ENCODE measurements at places on chromosomes 16 and 17.

- DNase-seq = no peak
These were observed 26.9 kb upstream of the PABPN1L start for GRCh38 chr16:88893127-88893968.

GRCh38 chr17:59067756-59068155 is 38.9 kb downstream of the TRIM37 start:
- no peak for DNase-seq

GRCh38 chr17:69326377-69327059 is 415 bp downstream of the ABCA5 start:
- no peak for DNase-seq

GRCh38 chr16:72948238-72948829 is 99.6 kb downstream of the ZFHX3 start:
- no peak for DNase-seq

DNA sequence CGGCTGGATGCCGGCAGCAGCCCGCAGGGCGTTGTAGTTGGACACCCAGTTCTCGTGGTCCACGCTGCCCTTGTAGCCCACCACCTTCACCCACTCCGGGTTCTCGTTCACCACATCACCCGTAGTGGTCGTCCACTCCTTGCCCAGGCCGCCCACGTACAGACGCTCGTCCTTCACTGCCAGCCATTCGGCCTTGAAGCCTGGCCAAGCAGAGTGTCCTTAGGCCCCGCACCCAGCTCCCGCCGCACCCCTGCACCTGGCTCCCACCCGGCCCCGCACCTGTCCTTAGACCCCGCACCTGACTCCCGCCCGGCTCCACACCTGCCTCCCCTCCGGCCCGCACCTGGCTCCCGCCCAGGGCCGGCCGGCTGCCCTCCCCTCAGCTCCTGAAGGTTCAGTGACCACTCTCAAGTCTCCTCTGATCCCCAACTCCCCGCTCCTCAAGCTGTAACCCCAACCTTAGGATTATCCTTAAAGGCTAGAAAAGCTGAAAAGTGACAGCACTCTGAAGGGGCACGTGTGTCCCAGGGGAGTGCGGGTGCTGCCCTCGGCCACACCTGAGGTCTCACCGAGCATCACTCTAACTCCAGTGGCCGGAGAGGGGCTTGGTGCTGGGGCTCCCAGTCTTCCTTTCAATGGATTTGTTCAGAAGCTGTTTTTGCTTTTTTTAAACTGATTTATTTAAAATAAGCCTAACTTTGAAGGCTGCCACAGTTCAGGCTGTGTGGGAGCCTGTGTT is 14.4 kb downstream of the CANT1 start:
- no peak for DNase-seq

GRCh38 chr17:3763777-3764170 is 37.2 kb downstream of the ITGAE start:
- DNase-seq = no peak

DNA sequence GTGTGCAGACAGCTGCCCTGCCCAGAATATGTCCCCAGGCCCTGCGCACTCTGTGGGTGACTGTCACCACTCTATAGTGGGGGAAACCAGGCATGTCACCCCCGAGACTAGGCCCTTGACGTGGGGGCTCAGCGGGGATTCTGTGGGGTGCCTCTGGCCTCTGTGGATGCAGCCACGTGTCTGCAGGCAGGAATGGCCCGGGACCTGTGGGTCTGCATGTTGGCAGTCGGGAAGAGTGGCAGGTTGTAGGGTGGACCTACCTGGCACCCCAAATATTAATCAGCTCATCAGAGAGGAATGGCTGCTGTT is 954 bp downstream of the IL32 start:
- no peak for DNase-seq

DNA sequence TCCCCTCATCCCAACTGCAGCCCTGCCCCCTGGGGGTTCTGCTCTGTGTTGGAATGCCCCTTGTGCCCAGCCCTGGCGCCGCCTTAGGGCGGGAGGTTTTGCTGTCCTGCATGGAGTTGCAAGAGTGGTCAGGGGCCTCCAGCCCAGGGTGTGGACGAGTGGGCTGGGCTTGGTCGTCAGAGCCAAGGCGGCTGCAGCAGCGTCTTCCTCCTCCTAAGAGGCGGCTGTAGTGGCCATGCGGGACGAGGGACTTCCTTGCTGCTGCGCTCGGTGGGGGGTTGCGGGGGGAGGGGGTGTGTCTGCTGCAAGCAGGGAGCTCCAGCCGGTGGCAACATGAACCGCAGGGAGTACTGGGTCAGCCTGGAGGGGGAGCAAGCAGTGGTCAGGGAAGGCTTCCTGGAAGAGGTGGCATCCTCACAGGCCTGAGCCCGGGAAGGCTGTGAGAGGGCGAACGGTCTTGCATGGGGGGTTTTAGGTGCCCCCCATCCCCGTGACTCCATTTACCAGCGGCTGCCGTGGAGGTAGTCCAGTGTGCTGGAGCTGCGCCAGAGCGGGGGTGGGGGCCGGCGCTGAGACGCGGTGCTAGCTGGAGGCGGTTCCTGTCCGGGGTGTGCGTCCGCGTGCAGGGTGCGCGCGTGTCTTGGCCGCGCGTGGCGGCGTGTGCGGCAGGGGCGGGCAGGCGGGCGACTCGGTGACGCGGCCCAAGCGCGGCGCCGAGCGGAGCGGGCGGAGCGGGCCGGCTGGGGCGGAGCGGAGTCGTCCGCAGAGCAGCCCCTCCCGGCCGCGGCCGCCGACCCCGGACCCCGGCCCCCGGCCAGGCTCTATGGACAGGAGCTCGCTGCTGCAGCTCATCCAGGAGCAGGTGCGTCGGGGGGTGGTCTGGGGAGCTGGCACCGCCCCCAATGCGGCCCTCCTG is at the start of gene RHBDL1:
Gene RHBDL1, plus strand, starts transcription at position 704 of the 916 bp plus-strand sequence. Its CDS starts 120 bp downstream, at position 824.
- no peak for DNase-seq

DNA sequence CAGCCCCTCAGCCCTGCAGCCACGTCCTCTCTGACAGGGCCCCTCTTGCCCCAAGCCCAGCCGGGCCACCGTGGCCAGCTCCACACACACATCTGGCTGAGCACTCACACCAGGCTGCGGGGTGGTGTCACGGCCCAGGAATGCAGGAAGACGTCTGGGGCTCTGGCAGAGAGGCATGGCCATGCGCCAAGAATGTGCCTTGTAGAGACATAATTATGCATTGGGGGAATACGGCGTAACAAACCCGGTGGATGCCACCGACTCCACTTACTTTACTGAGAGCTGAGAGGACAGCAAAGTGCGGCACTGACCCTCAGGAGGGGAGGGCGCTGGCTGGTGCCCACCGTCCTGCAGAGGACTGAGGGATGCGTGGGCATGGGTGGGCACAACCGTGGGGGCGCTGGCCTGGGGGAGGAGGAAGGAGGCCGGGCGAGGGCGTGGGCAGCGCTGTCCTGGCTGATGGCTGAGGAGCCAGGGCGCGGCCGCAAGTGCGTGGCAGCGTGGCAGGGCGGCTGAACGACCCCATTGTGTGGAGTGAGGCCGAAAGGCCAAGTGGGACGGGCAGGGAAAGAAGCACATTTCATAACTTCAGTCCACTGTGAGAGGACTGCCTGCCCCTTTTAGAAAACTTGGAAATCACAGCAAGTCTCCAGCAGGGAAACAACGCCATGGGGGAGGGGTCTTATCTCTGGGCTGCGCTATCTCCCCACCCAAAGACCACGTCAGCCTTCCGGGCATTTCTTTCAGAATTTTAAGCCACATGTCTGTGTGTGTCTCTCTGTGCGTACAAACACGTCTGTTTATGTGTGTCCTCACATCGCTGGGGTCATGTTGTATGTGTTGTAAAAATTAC is 30.6 kb downstream of the METRNL start:
- no peak for DNase-seq

DNA sequence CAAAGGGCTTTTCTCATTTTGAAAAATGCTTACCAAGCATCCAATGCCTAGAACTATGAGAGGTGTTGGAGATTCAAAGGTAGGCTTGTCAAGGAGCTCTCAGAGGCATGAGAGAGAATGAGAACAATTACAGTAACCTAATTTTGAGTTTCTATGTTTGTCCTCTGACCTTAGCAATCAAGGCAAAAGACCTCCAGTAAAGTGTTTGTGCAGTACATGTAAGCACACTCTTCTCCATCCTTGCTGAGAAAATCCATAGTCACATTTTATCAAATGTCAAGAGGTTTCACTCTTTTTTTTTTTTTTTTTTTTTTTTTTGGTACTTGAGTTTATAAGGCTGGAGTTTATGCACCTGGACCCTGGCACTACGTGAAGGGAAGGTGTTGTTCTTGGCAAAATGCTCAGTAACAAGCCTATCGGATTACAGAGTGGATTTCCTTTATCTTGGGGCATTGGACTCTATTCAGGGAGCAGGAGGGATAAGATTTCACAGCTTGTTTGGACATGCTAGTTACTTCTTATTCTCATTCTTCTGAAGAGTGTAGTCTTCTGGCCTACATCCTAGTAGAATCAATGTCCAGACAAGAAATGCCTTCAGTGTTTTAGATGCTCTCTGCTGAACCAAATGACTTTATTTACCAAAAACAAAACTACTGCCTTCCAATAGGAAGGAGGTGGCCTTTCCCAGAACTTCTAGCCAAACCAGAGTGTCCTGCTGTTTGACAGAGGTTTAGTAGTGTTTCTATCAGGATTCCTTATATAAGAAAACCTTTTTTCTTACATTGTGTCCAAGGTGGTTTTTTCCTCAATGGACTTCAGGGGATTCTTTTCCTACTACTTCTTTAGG is 21.9 kb downstream of the KCNJ2 start:
- DNase-seq = no peak

DNA sequence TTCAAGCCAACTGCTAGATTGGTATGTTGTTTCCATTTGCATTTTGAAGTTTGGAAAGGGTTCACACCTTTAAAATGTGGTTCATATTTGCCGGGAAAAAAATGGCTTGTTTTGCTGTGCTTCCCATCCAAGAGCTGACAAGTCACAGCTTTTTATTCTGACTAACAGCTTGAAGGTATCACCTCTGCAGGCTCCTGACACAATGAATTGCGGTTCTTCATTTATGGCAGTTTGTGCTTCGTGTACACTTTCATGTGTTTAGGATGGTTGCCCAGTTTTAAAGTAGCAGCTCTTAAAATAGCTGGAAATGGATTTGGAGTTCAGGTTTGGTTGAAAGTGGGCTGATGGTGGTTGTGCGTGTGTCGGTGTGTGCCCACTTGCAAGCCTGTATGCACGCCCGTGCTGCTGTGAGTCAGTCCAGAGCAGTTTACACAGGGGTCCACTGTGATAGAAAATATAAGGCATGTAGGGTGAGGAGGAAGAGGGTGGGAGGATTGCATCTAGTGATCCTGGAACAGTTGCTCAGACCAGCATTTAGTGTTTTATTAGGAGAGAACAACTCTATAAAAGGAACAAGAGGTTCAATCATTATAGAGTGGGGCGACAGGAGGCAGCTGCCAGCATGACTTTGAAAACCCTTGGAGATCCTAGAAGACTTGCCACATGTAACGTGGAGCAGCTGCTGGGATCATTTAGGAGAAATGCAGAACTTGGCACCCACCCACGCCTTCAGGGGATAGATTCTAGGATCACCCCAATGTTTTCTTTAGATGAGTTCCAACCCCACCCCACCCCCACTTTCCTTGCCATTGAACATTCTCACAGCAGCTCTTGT is 108.0 kb upstream of the TBX2 start:
- DNase-seq = no peak

- no peak for DNase-seq
These were observed 6.7 kb upstream of the CAPN15 start for GRCh38 chr16:520847-521246.

Data from stimulated activated CD8-positive, alpha-beta memory T cell treated with anti-CD3 and anti-CD28 coated beads, Interleukin-7, amount 100 ng/mL, for 48 hours (primary cell).